ENCODE measurements at places on chromosomes 12 and 14. TPM values are rescaled to one million over a fixed set of nuclear protein-coding genes. Genes with fewer than 3 reads are reported as not detected.

DNA sequence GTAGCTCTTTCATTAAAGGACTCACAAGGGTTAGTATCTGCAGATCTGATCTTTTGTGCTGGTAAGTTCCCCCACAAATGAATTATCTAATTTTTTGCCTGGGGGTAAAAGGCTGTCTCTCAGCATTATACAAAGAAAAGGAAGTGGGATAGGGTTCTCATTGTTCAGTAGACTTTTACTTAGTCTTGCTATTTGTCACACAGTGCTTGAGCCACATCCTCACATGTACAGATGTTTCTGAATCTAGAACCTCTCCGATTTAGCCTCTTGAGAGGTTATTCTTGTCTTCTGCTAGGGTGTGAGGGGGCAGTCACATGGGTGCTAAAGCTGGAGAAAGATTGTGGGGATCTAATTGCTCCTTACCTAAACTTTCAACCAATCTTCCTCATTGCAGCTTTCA lies 93.0 kb downstream of the SLC41A2 start:
- H3K27me3 ChIP-seq = no peaks in the 10 kb centered on the region
- H3K36me3 ChIP-seq = no peaks in the 10 kb centered on the region
- peaks cover 25% of the 10 kb centered on the region for H3K4me1 ChIP-seq
- no peak overlapping the region for H3K27ac ChIP-seq
- DNase-seq = no peak

GRCh38 chr14:24064856-24065255 lies 6.5 kb upstream of the CPNE6 start:
- H3K36me3 ChIP-seq = no peaks in the 10 kb centered on the region
- no peak overlapping the region for H3K4me3 ChIP-seq
- no peak overlapping the region for H3K27ac ChIP-seq
- DNase-seq = peak; percentile 61
- peaks cover 7% of the 10 kb centered on the region for H3K27me3 ChIP-seq
- H3K4me1 ChIP-seq = no peaks in the 10 kb centered on the region

DNA sequence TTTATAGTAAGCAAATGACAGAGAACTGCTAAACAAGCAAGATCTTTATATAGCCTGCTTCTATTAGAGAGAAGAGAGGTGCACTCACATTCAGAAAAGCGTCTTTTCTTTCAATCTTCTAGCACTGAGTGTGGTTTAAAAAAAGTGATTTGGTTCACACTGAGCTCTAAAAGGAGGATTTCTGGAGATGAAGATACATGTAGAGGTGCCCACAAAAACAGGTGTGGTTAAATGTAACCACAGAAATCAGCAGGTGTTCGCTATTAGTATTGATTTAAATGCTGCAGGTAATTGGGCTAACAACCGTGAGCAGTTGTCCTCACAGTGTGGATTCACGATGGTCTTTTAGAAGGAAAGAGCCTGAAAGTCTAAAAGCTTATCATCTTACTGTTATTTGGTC lies 10.7 kb downstream of the PKP2 start:
- H3K4me3 ChIP-seq = no peak overlapping the region
- no peak for DNase-seq
- H3K4me1 ChIP-seq = no peaks in the 10 kb centered on the region
- no peaks in the 10 kb centered on the region for H3K36me3 ChIP-seq

DNA sequence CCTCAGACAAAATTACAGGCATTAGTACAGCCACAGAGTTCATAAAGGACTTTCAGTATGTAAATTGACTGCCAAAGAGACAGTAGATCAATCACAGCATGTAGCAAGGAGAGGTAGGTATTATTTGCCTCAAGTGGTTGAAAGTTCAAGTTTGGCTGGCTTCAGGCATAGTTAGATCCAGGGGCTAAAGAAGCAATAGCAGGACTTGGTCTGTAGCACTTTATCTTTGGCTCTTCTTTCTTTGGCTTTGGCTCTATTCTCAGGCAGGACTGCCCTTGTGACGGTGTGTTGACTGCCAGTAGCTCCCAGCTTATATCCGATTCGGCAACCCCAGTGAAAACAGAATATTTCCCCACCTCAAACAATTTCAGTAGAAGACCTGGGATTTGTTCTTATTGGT lies 346.0 kb upstream of the TBX3 start:
- no peak overlapping the region for H3K4me3 ChIP-seq
- no peaks in the 10 kb centered on the region for H3K36me3 ChIP-seq
- no peaks in the 10 kb centered on the region for H3K27me3 ChIP-seq
- H3K4me1 ChIP-seq = no peaks in the 10 kb centered on the region
- DNase-seq = no peak

- peak overlapping the region; percentile 60 for H3K27ac ChIP-seq
- no peak overlapping the region for H3K4me3 ChIP-seq
- peaks cover 41% of the 10 kb centered on the region for H3K36me3 ChIP-seq
- peaks cover 18% of the 10 kb centered on the region for H3K4me1 ChIP-seq
Measured at GRCh38 chr12:122312926-122313325, 46.6 kb upstream of the VPS33A start.

AMN gene
- under 0.01 TPM for total RNA-seq

Measured in osteoblast (primary cell).